ENCODE measurements at places on chromosomes 11 and 22.

DNA sequence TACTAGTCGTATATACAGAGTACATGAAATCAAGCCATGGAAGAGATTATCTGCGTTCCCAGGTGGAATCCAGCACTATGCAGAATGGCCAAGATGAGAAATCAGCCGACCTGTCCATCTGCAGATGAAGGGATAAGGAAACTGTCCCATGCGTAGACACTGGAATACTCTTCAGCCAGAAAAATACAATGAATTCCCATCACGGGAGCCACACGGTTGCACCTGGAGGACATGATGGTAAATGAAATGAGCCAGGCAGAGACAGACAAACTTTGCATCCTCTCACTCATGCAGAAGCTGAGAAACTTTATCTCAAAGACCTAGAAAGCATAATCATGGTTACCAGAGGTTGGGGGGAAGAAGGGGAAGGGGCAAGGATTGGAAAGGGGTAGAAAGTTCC, 111.9 kb upstream of the TOP3B start:
- DNase-seq: no peak

DNA sequence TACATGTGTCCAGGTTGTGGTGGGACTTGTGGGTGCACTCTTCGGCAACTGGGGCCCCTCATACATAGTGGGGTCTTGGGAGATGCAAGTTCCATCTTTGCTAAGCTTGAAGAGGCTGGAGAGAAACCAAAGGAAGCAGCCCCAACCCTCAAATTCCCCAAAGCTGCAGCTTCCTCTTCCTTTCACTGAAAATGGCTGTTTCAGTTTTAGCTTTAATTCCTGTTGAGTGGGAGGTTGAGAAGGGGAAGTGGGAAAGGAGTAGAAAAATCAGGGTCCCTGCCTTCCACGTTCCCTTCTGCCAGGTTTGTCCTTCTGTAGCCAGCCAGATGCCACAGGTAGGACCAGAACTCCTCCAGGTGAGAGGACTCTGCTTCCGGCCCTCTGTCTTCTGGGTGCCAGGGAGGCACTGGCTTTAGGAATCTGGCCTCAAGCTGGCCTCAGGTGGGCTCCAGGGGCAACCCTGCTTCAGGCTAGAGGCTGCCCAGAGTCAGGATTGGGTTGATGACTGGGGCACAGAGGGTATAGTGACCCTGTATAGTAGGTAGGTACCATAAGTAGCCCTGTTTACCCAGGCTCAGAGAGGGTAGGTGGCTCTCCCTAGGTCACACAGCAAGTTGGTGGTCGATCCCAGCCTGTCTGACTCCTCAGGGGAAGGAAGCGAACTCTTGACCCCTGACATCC, 16.2 kb downstream of the P2RY6 start:
- DNase-seq: no peak

GRCh38 chr11:77171885-77172665, 44.0 kb downstream of the MYO7A start:
- no peak for DNase-seq

DNA sequence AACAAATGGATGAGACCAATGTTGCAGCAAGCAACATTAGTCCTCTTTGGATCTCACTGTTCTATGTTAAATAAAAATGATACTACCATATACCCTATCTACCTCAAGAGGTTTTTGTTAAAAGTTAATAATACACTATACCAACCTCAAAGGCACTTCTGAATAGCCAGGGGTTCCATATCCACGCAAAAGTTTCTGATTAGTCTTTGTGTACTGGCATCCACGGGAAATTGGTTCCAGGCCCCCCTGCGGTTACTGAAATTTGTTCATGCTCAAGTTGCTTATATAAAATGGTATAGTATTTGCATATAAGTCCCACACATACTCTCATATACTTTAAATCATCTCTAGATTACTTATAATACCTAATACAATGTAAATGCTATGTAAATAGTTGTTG, 585.7 kb downstream of the INSC start:
- DNase-seq: no peak

DNA sequence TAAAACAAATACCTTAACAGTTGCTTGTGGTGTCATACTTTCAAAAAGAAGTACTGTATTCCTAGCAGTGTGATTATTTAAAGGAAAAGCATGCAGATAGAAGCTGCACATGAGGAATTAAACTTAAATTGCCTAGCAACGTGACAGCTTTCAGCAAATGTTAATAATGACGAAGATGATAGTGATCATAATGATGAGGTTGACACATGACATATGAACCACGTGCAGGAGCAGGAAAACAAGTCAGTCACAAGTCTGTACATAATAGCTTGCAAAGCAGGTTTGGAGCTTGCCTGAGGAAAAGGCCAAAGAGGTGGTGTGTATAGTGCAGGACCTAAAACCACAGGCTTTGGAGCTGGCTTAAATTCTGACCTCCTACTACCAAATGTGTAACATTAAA, 30.6 kb upstream of the PIK3C2A start:
- DNase-seq: no peak

DNA sequence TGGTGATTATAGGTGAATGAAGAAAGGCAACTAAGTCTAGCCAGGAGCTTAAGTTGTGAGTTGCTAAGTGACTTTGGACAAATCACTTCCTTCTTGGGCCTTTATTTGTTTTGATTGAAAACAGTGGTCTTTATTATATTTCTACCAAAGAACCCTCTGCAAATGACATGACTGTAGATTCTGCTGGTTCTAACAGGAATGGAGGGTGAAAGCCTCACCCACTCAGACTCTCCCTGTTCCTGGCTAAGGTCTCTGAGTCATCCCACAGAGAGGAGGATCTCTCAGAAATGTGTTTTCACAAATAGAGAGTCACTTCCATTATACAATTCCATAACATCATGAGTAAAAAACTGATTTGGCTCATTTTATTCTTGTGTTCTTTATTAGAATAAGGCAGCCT, 583.9 kb upstream of the LRRC4C start:
- DNase-seq: no peak

GRCh38 chr22:47558828-47559700, 796.6 kb downstream of the TBC1D22A start:
- no peak for DNase-seq

DNA sequence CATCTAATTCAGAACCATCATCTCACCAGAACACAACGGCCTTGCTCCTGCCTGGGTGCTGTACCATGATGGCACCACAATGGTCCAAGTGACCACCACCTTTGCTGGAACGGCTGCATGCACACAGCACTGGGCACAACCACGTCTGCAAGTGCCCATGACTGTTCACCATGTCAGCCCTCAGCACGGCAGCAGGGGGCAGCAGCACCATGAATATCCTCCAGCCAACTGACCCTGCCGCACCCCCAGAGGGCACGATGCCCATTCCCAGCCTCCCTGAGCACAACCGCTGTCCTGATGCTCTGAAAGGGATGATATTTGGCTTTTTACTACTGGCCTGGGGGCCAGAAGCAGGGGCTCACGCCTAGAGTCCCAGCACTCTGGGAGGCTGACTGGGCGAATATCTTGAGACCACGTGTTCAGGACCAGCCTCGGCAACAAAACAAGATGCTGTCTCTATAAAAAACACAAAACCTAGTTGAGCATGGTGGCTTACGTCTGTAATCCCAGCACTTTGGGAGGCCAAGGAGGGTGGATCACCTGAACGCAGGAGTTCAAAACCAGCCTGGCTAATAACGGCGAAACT, 25.7 kb downstream of the DRD4 start:
- no peak for DNase-seq

Measured in stimulated activated CD8-positive, alpha-beta memory T cell treated with anti-CD3 and anti-CD28 coated beads, Interleukin-12 subunit alpha, Interleukin-12 subunit beta, amount 100 ng/mL, for 4 hours (primary cell).